Progenitor cell of endocrine pancreas (in vitro differentiated cells): ENCODE measurements at places on chromosomes 4 and X. TPM values are rescaled to one million over a fixed set of nuclear protein-coding genes. Genes with fewer than 3 reads are reported as not detected.

- DNase-seq = no peak
Measured at GRCh38 chr4:164906368-164906767, 29.4 kb downstream of the APELA start.

- no peak for DNase-seq
Measured at GRCh38 chrX:96183843-96184242, 500.8 kb upstream of the DIAPH2 start.

Gene MAGEA12
- not detected in 2 replicates for total RNA-seq

- DNase-seq = no peak
Measured at GRCh38 chr4:9847968-9848748, 66.7 kb downstream of the DRD5 start.

- DNase-seq = no peak
Measured at GRCh38 chr4:123259676-123260646, 136.6 kb upstream of the SPRY1 start.

Gene L1CAM
- total RNA-seq = 1.4 and 2.4 TPM in 2 replicates

Gene GSX2
- total RNA-seq = not detected in 2 replicates

- no peak for DNase-seq
Measured at GRCh38 chr4:107548211-107548905, 171.7 kb downstream of the PAPSS1 start.
